ENCODE measurements at places on chromosomes 5 and 9.
A peak's percentile ranks its signal among the peaks of the same experiment; 100 is the strongest.

DNA sequence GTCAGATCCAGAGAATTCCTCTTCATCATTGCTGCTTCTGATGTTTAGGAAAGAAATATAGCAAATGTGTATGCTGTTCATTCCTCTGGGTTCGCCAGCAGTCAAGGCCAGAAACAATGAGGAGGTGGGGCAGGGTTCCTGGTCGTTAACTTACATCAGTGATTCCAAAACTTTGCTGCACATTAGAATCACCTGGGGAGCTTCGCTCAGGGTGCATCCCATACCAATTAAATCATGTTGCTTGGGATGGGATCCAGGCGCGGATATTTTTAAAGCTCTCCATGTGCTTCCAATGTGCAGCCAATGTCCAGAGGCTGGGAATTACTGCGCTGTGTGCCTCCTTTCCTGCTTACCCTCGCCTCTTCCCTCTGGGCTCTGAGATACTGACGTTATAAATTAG, 227.9 kb upstream of the KLF9 start:
- no peak for DNase-seq

DNA sequence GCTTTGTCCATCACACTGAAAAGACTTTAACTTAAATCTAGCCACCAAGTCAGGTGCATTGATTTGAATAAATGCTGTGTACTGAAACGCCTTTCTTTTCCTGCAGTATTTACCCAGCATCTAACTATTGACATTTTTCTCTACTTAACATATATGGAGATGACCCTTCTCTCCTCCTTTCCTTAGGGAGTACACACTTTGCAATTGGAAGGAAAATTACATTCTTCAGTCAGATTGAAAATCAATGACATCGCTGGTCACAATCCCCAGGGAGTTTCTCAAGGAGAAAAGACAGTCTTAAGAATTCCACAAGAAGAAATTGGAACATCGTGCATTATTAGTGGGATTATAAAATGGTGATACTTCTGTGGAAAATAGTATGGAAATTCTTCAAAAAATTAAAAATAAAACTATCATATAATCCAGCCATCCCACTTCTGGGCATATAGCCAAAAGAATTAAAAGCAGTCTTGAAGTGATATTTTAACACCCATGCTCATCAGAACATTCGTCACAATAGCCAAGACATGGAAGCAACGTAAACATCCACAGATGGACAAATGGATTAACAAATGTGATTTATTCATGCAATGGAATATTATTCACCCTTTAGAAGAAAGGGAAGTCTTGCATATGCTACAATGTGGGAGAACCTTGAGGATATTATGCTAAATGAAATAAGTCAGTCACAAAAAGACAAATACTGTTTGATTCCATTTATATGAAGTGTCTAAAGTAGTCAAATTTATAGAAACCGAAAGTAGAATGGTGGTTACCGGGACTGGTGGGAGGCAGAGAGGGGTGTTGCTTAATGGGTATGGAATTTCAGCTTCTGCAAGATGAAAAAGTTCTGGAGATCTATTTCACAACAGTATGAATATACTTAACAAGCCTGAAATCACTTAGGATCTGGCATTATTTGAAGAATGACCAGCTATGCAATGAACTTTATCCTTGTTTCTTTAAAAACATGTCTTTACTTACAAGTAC, 14.3 kb upstream of the FREM1 start:
- peak; percentile 2 for DNase-seq

DNA sequence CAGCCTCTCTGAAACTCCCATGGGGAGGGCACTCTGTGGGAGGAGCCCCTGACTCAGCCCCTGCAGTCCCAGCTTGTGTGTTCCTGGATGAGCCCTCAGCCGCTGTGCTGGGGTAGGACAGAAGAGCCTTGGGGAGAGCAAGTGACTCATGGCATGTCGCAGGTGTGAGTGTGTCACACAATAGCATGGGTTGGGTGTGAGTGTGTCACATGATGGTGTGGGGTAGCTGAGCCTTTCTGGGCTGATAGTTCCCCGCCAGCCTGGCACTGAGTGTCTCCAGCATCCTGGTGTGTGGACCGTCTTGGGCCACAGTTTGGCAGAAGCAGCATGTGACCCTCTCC, 83.4 kb downstream of the PHF2 start:
- DNase-seq = no peak

GRCh38 chr5:134609232-134609851, 23.3 kb downstream of the SAR1B start:
- no peak for DNase-seq

GRCh38 chr5:124806373-124807077, 60.1 kb upstream of the ZNF608 start:
- peak; percentile 82 for DNase-seq

GRCh38 chr9:76245518-76245917, 148.7 kb downstream of the RFK start:
- no peak for DNase-seq

DNA sequence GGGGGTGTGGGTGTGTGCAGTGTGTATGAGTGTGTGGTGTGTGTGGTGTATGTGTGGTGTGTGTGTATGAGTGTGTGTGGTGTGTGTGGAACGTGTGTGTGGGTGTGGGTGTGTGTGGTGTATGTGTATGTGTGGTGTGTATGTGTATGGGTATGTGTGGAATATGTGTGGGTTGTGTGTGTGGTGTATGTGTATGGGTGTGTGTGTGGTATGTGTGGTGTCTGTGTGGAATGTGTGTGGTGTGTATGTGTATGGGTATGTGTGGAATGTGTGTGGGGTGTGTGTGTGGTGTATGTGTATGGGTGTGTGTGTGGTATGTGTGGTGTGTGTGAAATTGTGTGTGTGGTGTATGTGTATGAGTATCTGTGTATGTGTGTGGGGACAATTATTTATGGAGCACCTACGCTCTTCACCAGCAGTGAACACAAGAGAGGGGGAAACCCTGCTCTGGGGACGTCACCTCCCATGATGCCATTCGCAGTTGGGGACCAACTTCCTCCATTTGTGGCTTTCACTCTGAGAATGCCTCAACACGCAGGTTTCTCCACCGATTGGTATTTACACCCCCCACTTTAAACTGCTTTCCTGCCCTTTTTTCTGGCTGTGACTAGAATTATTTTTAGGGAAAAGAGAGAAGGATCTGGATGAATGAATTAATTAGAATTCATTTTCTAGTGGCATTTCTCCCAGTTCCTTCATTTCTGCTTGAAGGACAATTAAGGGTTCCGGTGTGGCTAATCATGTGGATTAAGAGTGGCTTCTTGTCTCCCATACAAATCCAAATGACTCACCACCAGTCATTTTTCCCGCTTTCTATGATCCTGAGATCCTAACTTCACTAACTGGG, 238.1 kb downstream of the ROR2 start:
- DNase-seq = no peak

- no peak for DNase-seq
Measured at GRCh38 chr5:34415559-34416198, 240.4 kb upstream of the RAI14 start.

DNA sequence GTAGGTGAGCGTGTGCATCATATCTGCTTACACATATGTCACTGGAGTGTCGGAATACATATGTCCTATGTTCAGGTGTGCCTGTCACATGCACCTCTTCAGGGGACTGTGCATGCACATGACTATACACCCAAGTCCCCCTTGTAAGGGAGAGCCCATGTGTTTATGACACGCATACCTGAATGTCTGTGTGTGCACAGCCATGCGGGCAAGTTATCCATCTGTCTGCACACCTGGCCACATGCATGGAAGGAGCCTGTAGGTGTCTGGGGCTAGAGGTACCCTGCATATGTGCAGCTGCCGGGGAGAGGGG, 622 bp upstream of the RGS14 start:
- DNase-seq = no peak

GRCh38 chr9:127323393-127323792, 58.8 kb downstream of the GARNL3 start:
- no peak for DNase-seq

DNA sequence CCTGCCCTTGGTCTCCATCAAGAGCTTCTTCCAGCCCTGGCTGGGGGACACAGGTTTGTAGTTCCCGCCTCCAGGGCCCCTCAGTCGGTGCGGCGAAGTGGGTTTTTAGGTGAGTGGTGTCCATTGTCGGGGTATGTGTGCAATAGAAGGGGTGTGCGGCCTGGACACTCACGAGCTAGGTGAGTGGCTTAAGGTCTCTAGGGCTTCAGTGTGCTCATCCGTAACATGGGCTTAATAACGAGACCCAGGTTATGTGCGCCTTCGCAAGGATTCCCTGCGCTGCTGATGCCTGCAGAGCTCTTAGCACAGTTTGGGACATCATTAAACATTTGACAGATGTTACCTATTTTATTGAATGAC, 656 bp downstream of the CEP78 start:
- DNase-seq = peak; percentile 17

- no peak for DNase-seq
Measured at GRCh38 chr5:67897980-67898379, 317.6 kb upstream of the PIK3R1 start.

DNA sequence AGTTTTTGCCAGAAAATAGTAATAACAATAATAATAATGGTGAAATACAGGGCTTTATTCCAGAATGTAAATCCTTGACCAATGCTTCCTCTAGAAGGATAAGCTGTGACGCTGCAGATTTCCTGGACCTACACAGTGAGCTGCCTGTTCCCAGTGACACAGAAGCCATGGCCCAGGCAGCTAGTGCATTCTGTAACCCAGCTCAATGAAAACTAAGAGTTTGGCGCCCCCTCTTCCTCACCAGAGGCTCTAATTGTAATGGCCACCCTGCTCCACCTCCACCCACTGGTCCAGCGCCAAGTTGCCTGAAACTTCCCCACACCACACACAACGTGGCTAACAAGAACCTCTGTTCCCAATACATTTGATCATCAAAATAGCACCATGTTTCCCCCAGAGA, 248.1 kb downstream of the CETN3 start:
- DNase-seq = no peak

- DNase-seq = no peak
Measured at GRCh38 chr5:6096101-6096500, 282.2 kb downstream of the MED10 start.

GRCh38 chr5:9122528-9122927, 423.3 kb downstream of the SEMA5A start:
- no peak for DNase-seq

All from NCI-H1417 (cell line).